ENCODE measurements at places on chromosomes 11 and 22.

GRCh38 chr11:120546312-120547205 is 35.0 kb downstream of the GRIK4 start:
- no peak for DNase-seq

GRCh38 chr11:120179057-120179672 is 31.7 kb upstream of the OAF start:
- no peak for DNase-seq

DNA sequence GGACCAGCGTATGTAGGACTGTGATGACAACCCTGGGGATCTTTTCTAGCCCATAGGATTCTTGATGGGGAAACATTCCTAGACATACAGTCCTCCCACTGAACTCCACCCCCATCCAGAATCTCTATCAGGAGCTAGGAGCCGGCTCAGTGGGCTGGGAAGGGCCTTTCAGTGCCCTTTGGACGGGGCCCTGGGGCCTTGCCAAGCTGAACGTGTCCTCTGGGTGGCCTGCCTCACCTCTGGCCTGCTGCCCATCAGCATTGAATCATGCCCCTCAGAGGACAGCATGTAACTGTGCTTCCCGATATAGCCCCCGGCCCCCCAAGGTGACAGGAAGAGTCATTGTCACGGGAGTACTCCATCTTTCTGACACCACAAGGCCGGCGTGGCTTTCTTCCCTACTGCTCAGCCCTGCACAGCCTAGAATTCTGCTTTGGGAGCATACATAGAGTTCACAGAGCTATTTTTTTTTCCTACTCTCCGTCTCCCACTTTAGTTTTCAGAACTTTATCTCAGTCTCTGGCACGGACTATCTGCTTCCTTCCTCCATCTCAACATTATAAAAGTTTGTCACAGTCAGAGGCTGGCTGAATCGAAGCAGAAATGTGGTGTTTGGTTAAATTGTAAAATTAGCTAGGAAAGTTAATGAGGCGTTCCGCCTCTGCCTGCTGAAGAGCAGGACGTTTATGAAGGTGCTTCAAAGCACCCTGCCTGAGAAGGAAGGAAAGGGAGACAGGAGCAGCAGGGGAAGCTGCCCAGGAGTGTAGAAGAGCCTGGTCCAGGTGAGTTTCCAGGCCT is 111.9 kb downstream of the ZBTB16 start:
- DNase-seq = no peak

GRCh38 chr11:3077189-3077836 is 20.1 kb upstream of the CARS1 start:
- no peak for DNase-seq

- no peak for DNase-seq
Measured at GRCh38 chr22:42897960-42898359, 40.9 kb upstream of the ARFGAP3 start.

GRCh38 chr11:57306940-57307565 is 17.7 kb downstream of the TNKS1BP1 start:
- DNase-seq = no peak

- no peak for DNase-seq
Measured at GRCh38 chr11:12075822-12076821, 34.3 kb upstream of the MICAL2 start.

GRCh38 chr11:102734650-102735049 is 9.9 kb upstream of the MMP8 start:
- DNase-seq = no peak

- DNase-seq = no peak
Measured at GRCh38 chr11:123111465-123111864, 49.5 kb upstream of the HSPA8 start.

- DNase-seq = no peak
Measured at GRCh38 chr11:74010306-74011300, 1.7 kb upstream of the UCP3 start.

- no peak for DNase-seq
Measured at GRCh38 chr11:66878474-66878873, 21.6 kb downstream of the LRFN4 start.

DNA sequence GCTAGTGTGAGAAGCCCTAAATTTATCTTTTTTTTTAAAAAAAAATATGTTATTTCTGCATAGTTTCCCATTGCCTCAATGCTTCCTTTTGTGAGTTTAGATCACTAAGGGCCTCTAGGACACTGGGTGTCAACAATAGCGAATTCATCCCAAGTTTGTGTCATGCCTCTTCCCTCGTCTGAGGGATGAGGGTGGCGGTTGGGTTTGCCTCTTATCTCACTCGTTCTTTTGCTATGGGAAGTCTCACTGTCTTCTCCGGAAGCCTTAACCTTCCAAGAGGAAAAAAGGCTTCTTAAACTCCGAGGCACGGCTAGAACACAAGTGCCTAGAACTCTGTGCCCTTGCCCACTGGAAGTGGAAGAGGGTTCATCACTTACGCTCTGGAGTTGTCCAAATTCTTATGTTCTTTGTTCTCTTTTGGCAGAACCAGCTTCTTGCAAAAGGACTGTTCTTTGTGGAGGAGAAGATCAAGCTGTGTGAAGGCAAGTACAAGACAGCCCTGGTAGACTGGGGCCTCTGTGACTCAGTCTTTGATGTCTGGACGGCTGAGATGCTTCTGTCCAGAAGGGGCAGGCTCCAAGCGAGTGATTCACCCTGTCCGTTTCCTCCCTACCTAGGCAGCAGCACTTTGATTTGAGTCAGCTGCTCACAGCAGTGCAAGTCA is 78.5 kb downstream of the TRAF6 start:
- DNase-seq = no peak

- DNase-seq = no peak
Measured at GRCh38 chr11:6677018-6677417, 6.1 kb downstream of the MRPL17 start.

- no peak for DNase-seq
Measured at GRCh38 chr11:125264100-125265022, 99.8 kb downstream of the PKNOX2 start.

DNA sequence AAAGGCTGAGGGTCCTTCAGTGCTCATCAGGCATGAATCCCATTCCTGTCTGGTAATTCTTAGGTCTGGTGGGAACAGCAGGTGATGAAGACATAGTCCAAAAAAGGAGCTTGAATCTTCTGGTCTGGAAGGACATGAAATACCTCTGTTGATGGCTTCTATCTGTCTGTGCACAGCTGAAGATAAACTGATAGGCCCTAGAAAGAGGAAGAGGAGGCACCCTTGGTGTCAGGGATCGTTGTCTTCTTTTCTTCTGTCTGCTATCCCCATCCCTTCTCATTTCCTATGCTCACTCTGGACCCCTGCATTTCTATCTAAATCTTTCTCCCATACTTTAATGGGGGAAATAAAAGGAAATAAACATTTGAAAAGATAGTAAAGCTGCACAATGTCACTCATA is 9.4 kb downstream of the AGBL2 start:
- DNase-seq = no peak

DNA sequence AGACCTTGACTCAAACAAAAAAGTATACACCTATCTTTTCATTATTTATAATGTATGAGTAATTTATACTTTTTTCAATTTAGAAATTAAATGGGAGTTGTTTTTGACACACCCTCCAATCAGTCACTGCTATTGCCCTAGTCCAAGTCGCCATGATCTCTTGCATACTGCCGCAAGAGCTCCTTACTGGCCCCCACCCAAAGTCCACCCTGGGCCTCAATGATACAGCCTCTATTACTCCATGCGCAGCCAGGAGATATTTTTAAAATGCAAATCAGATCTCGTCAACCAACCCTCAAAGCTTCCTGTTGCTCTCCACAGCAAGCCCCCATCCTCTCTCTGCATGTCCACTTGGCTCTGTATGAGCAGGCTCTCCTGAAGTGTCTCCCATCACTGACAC is 12.8 kb upstream of the LMO1 start:
- no peak for DNase-seq
